ENCODE measurements at places on chromosomes 12 and 14. TPM values are rescaled to one million over a fixed set of nuclear protein-coding genes. Genes with fewer than 3 reads are reported as not detected.

The TAS2R30 gene
- total RNA-seq = 3.6 TPM

The TBC1D30 gene
- 53.0 TPM for total RNA-seq

GRCh38 chr12:40145896-40146295 is 40.0 kb upstream of the SLC2A13 start:
- H3K27me3 ChIP-seq = no peaks in the 10 kb centered on the region
- H3K27ac ChIP-seq = no peak overlapping the region
- DNase-seq = no peak
- H3K36me3 ChIP-seq = no peaks in the 10 kb centered on the region
- no peaks in the 10 kb centered on the region for H3K4me1 ChIP-seq
- H3K4me3 ChIP-seq = no peak overlapping the region

DNA sequence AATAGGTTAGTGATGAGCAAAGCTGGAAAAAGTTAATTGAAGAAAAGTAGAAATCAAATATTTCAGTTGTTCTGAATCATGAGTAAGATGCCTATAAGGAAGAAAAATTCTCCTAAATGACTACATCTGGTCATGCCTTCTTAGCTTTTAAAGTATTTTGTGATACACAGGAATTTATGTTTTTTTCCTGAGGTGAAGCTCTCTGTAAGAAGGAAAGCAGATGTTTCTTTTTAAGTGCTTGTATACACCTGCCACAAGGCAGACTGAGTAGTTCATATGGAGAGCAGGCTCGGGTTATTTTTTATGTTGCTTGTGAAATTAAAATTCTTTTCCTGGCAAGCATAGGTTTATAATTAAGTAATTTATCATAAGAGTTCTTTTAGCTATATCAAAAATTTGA is 275.2 kb downstream of the RAD51B start:
- DNase-seq = no peak
- no peak overlapping the region for H3K27ac ChIP-seq
- H3K4me1 ChIP-seq = no peaks in the 10 kb centered on the region
- H3K4me3 ChIP-seq = no peak overlapping the region
- H3K27me3 ChIP-seq = no peaks in the 10 kb centered on the region

The SLC6A15 gene
- not detected for total RNA-seq

The SPTB gene
- 14.9 TPM for total RNA-seq

DNA sequence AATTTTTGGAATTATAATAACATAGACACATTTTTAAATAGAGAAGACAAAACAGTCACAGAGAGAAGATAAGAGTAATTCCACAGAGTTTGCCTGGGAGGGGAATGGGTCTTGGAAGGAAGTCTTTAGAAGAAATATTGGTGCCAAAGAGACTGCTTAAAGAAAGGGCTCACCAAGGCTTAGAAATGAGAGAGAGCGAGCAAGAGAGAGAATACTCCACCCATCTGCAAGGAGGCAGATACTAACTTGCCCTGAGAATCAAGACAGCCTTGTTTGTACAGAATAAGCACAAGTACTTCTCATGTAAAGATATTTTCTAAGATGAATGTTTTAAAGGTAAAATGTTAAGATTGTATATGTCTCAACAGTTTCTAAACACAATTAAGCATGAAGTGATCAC is 165.5 kb downstream of the SLC38A4 start:
- DNase-seq = no peak
- no peaks in the 10 kb centered on the region for H3K27me3 ChIP-seq
- H3K4me1 ChIP-seq = peaks cover 6% of the 10 kb centered on the region

DNA sequence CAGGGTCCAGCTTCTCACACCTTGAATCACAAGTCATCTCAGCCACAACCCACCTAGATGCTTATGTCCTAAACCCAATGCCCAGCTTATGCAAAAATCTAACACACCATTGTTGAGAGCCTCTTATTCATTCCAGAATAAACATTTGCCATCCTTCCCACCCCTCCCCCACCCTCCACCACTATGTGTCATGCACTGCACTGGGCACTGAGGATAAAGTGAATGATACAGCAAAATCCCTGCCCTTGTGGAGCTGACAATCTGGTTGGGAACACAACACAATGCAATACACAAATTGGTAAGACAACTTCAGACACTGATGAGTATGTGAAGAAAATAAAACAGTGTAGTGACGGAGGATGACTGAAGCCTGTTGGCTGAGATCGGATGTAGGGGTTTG is 1.4 kb upstream of the GLTP start:
- no peak overlapping the region for H3K27ac ChIP-seq
- H3K27me3 ChIP-seq = no peaks in the 10 kb centered on the region
- DNase-seq = no peak
- no peak overlapping the region for H3K4me3 ChIP-seq

GRCh38 chr14:102344485-102344884 is 18.2 kb downstream of the CINP start:
- H3K27ac ChIP-seq = no peak overlapping the region
- no peak for DNase-seq
- peaks cover 70% of the 10 kb centered on the region for H3K36me3 ChIP-seq
- no peaks in the 10 kb centered on the region for H3K4me1 ChIP-seq

The ADAM21 gene
- total RNA-seq = 0.11 TPM

GRCh38 chr12:25382311-25383106 is 131.8 kb upstream of the KRAS start:
- no peaks in the 10 kb centered on the region for H3K4me1 ChIP-seq
- H3K36me3 ChIP-seq = no peaks in the 10 kb centered on the region
- no peak for DNase-seq
- no peak overlapping the region for H3K4me3 ChIP-seq
- H3K27ac ChIP-seq = no peak overlapping the region

GRCh38 chr12:54428050-54429013 is 9.3 kb upstream of the ITGA5 start:
- H3K27ac ChIP-seq = peak overlapping the region; percentile 97
- H3K4me3 ChIP-seq = peak overlapping the region; percentile 41
- peaks cover 25% of the 10 kb centered on the region for H3K4me1 ChIP-seq
- H3K36me3 ChIP-seq = no peaks in the 10 kb centered on the region
- peak; percentile 79 for DNase-seq

DNA sequence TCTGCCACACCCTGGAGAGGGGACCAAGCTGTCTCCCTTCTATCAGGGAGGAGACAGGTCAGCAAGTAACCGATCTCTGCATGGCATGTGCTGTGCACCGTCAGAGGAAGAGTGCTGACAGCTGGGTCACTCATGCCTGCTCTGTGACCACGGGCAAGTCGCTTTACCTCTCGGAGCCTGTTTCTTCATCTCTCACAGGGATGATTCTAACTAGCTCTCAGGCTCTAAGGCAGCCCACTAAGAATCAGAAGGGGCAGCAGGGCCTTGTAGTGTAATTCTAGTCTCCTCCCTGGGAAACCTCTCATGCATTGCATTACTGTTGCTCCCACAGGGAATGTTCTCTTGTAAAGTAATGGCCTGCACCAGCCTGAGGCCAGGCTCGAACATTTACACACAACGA is 11.9 kb downstream of the CD9 start:
- H3K27ac ChIP-seq = peak overlapping the region; percentile 94
- no peaks in the 10 kb centered on the region for H3K27me3 ChIP-seq
- peaks cover 17% of the 10 kb centered on the region for H3K36me3 ChIP-seq
- H3K4me3 ChIP-seq = no peak overlapping the region
- no peak for DNase-seq

GRCh38 chr14:65664436-65664835 is 251.9 kb downstream of the FUT8 start:
- H3K36me3 ChIP-seq = no peaks in the 10 kb centered on the region
- no peaks in the 10 kb centered on the region for H3K4me1 ChIP-seq

DNA sequence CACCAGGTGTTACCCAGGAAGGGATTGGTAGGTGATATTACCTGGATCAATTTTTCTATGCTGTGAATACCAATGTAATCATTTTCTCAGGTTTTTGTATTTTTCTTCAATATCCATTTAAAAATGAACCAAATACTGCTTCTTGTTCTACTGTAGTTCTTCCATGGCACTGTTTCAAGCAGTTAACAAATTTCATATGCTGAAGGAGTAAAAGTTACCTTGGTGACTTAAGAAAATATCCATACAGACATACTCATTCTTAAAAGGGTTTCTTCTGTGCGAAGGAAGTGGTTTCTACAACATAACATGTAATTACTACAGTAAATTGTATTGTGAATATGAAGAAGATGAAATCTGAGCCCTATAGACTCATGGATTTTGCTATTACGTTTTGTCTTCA is 222.5 kb downstream of the TMEM117 start:
- no peaks in the 10 kb centered on the region for H3K36me3 ChIP-seq
- no peaks in the 10 kb centered on the region for H3K4me1 ChIP-seq
- no peak overlapping the region for H3K27ac ChIP-seq

- H3K27ac ChIP-seq = no peak overlapping the region
- no peaks in the 10 kb centered on the region for H3K36me3 ChIP-seq
- H3K27me3 ChIP-seq = no peaks in the 10 kb centered on the region
- no peak for DNase-seq
- no peaks in the 10 kb centered on the region for H3K4me1 ChIP-seq
Measured at GRCh38 chr12:128857133-128857763, 4.0 kb downstream of the GLT1D1 start.

DNA sequence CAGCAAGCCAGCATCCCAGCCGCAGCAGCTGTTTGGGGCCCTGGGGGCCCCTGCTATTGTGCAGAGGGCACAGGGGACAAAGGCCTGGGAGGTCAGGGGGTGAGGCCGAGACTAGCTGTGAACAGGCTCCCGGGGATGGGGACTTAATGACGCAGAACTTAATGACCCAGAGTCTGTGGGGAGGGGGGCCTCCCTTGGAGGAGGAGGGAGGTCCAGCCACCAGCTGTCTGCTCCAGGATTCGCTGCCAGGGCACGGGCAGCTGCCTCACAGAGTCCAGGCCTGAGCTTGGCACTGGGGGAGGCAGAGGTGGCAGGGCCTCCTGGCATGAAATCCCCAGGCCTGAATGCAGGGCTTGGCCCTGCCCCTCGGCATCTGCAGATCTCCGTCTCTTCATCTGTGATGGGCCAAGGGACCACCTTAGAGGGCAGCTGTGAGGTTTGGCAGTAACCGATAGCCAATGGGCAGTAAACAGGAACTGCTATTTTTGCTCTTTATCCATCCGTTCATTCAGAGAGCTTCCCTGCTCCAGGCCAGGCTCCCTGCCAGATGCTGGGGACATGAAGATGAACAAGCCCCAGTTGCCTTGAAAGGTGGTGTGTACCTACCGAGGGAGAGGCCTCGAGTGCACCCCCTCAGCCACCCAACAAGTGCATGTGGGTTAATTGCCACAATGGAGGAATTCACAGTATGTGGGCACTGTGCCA is 6.7 kb downstream of the FAM222A start:
- no peak overlapping the region for H3K4me3 ChIP-seq
- peaks cover 12% of the 10 kb centered on the region for H3K27me3 ChIP-seq
- H3K36me3 ChIP-seq = no peaks in the 10 kb centered on the region
- H3K4me1 ChIP-seq = peaks cover 12% of the 10 kb centered on the region

DNA sequence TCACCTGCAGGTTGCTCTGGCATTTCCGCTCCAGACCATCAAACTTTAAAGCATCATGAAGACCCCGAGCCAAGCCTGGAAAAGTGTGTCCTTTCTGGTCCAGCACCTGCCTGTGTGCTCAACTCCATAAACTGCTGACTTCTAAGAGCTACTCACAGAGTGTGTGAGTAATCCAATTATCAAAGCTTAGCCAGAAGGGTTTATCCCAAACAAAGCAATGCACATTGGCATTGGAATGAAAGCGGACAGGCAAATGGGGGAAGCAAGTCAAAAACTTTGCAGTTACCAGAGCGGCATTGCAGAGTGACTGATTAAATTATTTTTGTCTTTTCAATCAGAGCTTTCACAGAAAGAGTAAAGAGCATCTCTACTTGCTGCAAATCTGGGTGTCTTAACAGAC is 1262.4 kb upstream of the SEL1L start:
- no peaks in the 10 kb centered on the region for H3K27me3 ChIP-seq
- H3K36me3 ChIP-seq = no peaks in the 10 kb centered on the region
- no peaks in the 10 kb centered on the region for H3K4me1 ChIP-seq
- no peak overlapping the region for H3K27ac ChIP-seq

The OAS1 gene
- total RNA-seq = 0.96 TPM

The CSRP2 gene
- 59.7 TPM for total RNA-seq

DNA sequence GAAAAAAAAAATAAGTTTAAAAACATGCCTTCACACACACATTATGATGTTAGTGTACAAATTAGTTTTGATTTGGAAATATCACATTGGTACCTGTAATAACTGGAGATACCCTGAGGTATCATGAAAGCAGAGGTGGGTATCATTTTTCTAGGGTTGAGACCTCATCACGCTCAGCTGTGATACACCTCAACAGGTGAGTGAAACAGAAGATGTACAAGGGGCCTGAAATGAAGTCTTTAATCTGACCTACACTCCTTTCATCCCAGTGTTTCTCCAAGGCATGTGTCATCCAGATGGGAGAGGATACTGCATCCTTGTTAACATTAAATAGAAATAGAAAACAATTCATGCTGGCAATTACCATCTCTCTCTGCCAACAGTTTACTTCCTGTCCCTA is 7.4 kb downstream of the BMP4 start:
- DNase-seq = no peak
- peaks cover 29% of the 10 kb centered on the region for H3K36me3 ChIP-seq
- no peaks in the 10 kb centered on the region for H3K4me1 ChIP-seq
- H3K27me3 ChIP-seq = no peaks in the 10 kb centered on the region
- no peak overlapping the region for H3K27ac ChIP-seq

The SSPN gene
- 56.3 TPM for total RNA-seq

The CHFR gene
- 7.9 TPM for total RNA-seq

Measured in ascending aorta (tissue), 2 donors.